Effector CD8-positive, alpha-beta T cell (primary cell): ENCODE measurements at places on chromosomes 5 and 9.

- no peak for DNase-seq
Measured at GRCh38 chr9:70805949-70806348, 315.5 kb downstream of the TRPM3 start.

- peak; percentile 16 for DNase-seq
Measured at GRCh38 chr9:99140685-99141314, 35.9 kb downstream of the TGFBR1 start.

DNA sequence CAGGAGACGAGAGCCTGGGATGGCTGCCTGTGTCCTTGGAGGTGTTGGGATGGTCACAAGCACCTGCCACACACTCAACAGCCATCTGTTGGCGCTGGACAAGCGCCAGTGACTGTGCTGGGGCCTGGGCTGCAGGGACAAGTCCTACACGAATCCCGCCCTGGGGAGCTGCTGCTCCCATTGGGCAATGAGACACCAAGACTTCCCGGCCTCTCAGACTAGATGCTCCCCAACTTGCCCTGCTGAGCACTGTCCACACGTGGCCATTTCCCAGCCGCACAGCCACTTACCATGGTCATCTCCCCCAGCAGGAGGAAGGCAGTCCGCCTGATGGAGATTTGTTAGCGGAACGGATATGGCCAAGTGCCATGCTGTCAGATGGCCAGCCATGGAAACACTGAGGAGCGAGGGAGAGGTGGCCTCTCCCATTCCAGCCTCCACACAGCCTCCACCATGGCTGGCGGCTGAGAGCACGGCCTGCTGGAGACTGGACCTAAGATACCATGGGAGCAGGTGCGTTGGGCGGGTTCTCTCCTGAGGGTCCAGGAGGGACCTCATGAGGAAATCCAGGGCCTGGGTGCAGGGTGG, 43.9 kb downstream of the PRRT1B start:
- no peak for DNase-seq

DNA sequence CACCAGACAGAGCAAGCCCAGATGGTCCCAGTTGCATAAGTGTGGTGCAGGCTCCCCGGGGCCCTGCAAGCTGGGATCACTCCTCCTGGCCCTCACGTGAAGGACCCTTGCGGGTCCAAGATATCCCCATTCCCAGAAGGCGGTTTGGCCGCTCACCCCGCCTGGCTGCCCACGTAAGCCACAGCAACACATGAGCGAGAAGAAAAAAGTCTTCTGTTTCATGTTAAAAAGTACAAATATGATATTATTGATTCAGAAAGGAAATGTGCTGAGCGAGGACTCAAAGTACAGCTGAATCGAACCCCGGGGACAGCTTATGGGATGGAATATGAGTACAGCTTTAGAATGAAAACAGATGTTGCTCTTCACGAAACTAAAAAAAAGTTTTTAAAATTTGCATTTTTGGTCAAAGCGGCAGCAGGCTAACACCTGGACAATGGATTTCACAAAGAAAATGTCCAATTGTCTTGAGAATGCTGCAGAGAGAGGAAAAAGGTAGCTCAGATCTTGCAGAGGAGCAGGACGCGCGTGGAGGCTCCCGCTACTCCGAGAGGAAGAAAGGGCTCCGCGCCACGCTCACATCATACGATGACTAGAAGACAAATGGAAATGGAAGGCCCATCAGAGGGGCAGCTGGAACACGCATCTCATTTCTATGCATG, 427.6 kb downstream of the IRX1 start:
- DNase-seq: no peak

DNA sequence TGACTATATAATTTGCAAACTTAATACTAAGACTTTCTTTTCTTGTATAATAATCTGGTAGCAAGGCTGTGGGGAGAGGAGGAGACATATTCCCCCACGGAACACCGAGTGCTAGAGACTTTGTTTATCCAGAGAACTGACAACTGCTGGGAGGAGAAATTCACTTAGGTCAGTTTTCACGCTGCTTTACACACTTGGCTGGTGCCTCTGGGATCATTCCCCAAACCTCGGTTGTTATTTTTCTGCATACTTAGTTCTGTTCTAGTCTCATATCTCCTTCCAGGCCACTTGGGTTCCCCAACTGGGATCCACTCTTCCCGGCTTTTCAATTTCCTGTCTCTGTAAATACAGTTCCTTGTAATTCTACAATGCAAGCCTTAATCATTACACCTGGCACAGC, 238.2 kb upstream of the ADAMTS16 start:
- DNase-seq: no peak

GRCh38 chr5:14790220-14790619, 81.4 kb downstream of the ANKH start:
- no peak for DNase-seq

DNA sequence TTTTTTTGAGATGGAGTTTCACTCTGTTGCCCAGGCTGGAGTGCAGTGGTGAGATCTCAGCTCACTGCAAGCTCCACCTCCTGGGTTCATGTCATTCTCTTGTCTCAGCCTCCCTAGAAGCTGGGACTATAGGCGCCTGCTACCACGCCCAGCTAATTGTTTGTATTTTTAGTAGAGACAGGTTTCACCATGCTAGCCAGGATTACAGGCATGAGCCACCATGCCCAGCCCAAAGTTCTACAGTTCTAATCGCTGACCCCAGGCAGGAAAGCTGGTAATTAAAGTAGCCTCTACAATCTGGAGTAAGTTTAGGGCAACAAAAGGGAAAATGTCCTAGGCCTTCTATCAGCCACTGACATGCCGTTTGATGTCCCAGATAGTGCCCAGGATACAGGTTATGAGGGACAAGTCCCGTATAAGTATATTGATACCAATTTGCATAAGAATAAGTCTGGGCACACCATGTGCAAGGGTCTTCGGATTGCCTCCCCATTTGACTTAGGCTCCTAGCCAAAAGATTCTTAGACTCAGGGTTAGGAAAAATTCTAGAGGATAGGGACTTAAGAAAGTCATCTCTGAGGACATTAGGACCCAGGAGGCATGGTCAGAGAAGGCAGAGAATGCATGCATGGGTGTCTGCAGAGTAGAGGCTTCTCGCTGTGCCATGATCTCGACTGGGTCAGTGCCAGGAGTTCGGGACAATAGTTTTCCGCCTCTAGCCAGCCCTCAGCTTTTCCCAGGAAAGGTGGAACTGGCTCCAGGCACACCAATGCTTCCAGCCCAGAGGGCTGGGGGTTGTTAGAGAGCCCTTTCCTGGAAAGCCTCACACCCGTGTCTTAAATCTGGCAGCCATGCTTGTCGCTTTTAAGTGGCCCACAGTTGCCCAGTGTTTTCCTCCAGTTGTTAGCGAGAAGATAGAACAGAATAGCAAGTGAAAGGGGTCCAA, 1111.1 kb downstream of the TAF11L14 start:
- DNase-seq: no peak

- no peak for DNase-seq
Measured at GRCh38 chr9:121268598-121268850, 562 bp downstream of the GSN start.

GRCh38 chr5:9956725-9957124, 293.0 kb downstream of the ATPSCKMT start:
- no peak for DNase-seq

DNA sequence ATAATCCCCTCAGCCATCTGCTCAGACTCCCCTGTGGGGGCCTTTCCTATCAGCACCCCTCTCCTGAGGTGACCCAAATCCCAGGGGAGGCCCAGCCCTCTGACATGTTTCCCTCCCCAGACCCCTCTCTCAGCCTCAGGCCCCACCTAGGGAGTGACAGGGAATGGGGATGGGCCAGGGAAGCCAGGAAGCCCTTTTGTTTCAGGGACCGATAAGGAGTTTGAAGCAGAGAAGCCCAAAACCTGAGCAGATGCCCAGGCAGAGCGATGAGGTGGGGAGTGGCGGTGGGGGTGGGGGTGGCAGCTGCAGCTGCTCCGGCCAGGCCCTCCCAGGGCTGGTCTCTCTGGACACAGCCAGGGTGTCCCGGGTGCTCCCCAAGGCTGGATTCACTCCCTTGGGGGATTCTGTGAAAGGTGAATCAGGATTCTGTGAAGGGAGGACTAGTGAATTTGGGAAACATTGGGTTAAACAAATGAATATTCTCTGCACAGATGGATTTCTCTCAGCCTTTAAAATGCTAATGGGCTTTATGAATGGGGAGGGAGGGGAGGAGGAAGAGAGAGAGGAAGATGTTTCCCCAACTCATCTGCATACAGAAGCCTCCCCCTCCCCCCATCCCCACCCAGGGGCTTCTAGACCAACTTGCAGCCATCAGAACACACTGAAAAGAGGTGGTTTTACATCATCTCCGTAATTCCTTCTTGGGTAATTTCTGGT, 17.4 kb downstream of the AKNA start:
- no peak for DNase-seq

- DNase-seq: no peak
Measured at GRCh38 chr5:45038366-45038987, 229.7 kb downstream of the MRPS30 start.

GRCh38 chr5:64195981-64196380, 30.3 kb downstream of the RNF180 start:
- DNase-seq: no peak

GRCh38 chr9:33645706-33646105, 121.7 kb downstream of the ANKRD18B start:
- DNase-seq: no peak

DNA sequence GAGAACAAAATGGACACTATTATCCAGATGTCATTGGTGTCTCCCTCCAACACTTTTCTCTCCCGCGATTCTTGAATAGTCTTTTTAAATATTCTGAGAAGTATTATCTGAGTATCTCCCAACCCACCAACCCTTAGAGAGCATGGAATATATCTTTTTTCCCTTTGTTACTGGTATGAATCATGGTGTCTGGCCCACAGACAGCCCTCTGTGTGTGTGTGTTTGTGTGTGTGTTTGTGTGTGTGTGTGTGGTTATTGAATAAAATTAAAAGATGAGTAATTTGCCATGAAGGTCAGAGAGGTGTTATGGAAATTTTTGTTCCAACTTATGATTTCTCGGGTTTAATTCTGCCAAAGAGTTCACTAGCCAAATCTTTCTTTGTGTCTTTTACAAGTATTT, 47.7 kb downstream of the CAMK4 start:
- DNase-seq: no peak

- peak; percentile 59 for DNase-seq
Measured at GRCh38 chr5:154467655-154468354, 10.2 kb downstream of the HAND1 start.

DNA sequence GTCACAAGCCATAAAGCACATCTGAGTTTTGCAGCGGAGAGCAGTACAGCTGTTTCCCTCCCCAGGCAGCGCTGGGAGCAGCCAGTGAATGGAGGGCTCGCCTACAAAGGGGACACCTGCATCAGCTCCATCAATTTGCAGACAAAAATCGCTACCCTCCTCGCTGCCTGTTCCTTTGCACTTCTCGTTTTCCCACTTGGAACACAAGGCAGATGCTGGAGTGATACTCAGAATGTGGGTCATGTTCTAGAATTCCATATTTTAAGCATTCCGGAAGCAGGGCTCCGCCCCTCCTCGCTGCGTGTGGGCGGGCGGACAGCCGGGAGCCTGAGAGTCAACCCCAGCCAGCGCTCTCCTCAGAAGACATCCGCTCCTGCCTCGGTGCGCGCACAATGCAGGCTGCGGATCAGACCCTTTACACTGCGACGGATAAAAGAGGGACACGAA, 92.1 kb downstream of the LMNB1 start:
- DNase-seq: no peak

DNA sequence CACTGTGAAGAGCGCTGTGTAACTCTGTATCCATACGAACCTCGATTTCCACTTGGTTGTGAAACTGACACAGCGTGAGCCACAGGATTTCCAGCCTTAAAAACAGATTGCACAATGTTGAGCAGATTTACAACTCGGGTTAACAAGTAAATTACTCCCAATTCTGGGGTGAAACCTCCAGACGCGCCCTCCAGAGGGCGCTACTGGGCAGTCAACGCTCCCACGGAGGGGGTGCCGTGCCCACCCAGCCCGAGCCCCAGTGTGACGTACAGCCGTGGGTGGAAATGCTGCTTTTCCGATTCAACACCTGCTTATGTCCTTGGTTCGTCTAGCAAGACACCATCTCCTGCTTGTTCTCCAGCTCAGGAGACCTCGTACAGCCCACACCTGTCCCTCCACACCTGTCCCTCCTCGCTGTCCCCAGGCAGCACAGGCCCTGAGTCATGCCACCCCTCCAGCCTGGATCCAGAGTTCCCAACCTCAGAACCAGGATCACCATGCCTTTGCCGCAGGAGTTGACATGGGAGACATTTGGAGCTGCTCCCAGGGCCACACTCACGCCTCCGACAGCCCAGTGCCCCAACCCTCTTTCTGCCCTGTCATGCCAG, 34.4 kb upstream of the SLC6A3 start:
- peak; percentile 51 for DNase-seq

GRCh38 chr9:83681490-83681889, 26.3 kb downstream of the UBQLN1 start:
- DNase-seq: no peak

DNA sequence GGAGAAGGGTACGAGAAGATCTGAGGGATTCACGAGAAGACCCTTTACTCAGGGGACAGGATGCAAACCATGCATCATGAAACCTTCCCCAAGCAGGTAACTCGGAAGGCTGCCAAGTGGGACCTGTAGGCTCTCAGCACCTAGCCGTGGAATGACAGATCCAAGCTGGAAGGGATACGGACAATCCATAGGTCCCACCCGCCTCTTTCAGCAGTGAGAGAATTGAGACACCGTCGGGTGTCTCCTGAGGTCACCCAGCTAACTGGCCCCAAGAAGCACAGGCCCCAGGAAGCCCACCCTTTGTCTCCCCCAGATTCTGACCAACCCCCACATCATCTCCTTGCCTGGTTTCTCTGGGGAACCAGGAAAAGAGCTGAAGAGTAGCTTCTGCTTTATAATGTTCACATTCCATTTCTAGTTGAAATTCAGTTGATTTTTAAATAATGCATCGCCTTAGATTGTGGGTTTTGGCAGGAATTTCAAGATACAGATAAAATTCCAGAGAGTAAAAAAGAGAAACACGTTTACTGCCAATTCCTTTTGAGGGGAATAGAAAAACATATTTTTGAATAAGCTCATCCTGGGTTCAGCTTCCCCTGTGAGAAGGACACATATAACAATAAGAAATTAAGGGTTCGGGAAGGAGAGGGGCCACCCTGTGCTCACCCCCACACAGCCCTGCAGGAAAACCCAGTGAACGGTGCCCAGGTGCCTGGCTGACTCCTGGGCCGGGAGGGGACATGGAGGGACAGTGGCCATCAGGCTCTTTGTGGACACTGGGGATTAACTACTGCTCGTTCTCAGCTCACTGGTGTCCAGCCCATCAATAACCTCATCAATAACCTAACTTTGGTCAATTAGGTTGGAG, 51.1 kb downstream of the NSUN2 start:
- DNase-seq: no peak

DNA sequence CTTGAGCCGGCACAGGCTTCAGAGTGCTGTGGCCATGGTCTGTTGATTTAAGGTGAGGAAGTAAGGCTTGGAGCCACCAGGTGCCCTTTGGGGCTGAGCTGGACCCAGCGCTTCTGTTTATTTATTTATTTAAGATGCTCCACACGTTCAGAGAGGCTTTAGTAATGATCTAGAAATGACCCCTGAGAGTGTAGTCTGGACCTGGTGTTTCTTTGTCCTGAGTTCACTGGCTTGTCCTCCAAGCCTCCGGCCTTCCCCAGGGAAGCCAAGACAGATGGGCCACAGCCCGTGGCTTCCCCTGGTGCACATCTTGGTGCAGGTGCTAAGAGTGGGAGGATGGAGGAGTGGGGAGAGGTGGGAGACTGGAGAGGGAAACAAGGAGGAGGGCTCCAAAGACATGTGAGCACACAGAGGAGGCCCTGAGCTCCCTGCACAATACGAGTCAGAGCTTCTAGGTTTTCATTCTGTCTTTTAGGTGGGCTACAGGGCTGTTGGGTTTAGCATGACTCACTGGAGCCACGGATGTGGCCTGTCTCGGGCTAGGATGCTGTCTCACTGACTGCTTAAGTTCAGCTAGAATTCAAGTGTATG, 56.9 kb downstream of the AHRR start:
- DNase-seq: no peak
